ENCODE measurements at places on chromosomes 5 and 9.

- DNase-seq: no peak
Measured at GRCh38 chr5:147879784-147880183, 1.3 kb downstream of the SCGB3A2 start.

GRCh38 chr9:132507670-132508469 is 74.5 kb upstream of the BARHL1 start:
- DNase-seq: peak; percentile 74

DNA sequence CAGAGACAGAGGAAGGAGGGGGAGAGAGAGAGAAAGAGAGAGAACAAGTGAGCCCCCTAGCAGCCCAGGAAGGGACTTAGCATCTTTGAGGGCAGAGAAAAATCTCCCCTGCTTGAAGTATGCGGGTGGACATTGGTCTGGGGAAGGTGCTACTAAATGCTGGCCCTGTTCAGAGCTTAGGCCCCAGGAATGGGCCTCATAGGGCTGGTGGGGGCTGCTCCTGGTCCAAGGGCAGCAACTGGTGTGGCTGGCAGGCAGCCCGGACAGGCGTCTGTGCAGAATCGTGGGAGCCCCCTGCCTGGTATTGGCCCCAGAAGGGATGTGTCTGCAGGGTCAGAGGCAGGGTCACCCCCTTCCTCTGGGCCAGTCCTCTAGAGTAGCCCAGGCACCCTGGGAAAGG is 47.8 kb upstream of the SUSD3 start:
- no peak for DNase-seq

- no peak for DNase-seq
Measured at GRCh38 chr5:443239-444151, 519 bp downstream of the EXOC3 start.

GRCh38 chr9:135155396-135155795 is 67.9 kb downstream of the OLFM1 start:
- no peak for DNase-seq

DNA sequence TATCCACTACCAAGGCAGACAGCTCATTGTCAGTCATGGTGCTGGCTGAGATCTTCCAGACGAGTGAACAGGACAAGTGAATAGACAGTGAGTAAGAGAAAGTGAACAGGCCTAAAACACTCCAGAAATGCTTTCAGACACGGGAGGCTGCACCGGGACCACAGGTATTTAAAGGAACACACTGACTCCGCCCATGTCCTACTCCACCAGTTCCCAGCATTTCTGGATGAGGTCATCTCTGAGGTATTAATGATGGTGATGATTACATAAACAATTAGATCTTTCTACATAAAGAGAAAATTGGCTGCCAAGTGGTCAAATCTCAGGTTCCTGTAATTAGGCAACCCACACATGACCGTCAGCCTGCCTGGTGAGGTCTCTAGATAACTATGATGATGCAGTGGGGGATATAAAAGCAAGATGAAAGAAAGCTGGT is at the start of gene ACTBL2:
Gene ACTBL2, minus strand, starts transcription at position 141 of the 436 bp plus-strand sequence. Its CDS starts 104 bp downstream, at position 37.
- DNase-seq: no peak

DNA sequence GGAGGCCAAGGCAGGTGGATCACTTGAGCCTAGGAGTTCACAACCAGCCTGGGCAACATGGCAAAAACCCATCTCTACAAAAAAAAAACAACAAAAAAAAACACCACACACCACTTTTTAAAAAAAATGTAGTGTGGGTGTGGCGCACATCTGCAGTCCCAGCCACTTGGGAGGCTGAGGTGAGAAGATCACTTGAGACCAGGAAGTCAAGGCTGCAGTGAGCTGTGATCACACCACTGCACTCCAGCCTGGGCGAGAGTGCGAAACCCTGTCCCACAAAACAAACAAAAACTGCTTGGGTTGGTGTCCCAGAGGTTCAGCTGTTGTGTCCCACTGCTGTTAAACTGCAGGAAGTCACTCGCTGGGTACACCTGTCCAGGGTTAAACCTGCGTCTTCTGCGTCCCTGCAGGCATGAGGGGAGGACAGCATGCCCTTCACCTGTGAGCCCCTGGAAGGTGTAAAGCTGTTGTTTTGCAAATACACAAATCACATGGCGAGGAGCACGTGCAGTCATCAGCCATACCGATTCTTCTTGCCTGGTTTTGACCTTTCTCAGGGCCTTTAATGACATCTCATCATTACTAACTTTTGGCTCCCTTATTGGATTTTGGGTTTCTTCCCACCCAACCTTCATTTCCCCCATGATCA is 29.3 kb upstream of the CLPTM1L start:
- DNase-seq: no peak

GRCh38 chr9:33331377-33331891 is 41.1 kb downstream of the NFX1 start:
- DNase-seq: no peak

- DNase-seq: no peak
Measured at GRCh38 chr5:132235340-132235739, 7.7 kb upstream of the P4HA2 start.

DNA sequence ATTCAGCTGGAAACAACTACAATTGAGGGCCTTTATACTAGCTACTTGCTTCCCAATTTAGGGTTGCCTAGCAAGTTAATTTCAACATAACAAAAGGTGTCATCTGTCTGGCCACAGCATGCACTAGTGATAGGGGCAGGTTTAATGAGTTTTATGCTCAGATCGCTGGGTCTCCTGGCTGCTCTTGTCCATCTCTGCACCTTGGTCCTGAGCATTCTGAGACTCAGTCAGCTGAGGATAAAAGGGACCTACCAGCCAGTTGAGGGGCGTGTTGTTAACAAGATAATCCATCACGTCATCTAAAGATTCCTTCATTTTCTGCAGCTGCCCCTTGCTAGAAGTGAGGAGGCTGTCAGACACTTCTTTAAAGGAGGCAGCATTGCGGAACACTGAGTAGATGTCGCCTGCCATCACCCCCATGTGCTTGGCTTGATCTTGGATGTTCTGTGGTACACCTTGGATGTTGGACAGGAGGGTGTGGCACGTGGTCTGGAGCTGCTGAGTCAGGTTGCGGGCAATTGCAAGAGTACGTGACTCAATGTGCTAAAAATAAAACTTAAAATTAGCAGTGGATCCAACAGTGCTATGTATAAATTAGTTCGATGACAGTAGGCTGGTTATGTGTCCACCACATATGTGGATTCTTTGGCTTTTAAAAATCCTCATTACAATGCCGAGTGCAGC is 11.0 kb downstream of the PLIN2 start:
- no peak for DNase-seq

DNA sequence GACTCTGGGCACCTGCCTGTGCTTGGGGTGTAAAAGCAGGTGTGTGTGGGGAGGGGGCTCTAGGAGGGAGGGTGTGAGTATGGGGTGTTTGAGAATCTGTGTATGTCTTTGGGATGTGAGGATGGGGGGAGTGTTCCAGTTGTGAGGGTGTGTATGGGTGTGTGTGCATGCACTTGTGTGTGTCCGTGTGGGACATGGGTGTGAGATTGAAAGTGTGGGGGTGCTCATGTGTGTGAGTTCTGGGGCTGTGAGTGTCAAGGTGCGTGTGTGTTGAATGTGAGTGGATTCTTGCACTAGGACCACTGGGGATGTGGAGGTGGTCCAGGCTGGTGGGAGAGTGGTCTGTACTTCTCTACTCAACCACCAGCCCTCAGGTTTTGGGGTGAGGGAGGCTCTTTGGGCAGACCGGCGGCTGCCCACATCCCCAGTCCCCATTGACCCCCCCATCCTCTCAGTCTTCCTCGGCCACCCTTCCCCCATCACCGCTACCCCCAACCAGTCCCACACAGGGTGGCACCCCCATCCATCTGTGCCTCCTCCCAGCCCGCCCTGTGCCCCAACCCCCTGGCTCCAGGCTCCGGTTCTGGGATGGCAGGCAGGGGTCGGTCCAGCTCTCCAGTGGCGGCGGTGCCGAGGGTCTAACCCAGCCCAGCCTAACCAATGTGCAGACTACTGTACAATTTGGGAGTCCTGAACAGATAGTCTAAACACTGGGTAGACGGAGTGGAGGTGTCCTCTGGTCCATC is 31.5 kb downstream of the GOLGA2 start:
- peak; percentile 12 for DNase-seq

DNA sequence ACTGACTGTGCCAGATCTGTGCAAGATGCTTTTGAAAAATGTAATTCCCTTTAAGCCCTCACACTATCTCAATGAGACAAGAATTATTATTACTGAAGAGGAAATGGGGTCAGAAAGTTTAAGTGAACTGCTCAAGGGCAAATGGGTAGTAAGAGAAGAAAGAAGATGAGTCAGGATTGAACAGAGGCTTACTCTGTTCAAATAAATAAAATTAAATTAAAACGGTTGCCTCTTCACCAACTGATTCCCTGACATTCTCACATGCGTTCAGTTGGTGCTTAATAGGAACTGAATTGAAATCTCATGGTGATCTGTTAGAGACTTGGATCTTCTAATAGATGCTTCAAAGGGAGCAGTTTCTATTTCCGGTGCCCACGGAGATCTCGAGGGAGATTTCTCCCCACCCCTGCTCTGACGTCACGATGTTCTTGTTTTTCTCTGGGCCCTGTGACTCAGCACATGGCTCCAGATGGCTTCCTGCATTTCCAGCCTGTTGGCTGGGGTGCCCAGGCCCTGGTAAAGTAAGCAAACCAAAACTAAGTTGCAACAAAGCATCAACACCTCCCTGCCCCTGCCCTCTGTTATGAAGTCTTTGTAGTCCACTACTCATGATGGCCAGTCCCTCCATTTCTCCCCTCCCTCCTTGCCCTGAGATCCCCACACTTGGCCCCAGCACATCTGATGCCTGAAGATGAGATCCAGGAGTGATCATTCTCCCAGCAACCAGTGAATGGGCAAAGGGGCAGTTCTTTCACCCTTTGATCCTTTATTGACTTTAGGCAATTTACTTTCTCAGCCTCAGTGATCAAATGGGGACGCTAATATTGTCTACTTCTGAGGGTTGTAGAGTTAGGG is 106.1 kb upstream of the CPEB4 start:
- no peak for DNase-seq

Data from Kasumi-1 (cell line).